ENCODE measurements at places on chromosomes 5 and 9. TPM values are rescaled to one million over a fixed set of nuclear protein-coding genes. Genes with fewer than 3 reads are reported as not detected.
A peak's percentile ranks its signal among the peaks of the same experiment; 100 is the strongest.

DNA sequence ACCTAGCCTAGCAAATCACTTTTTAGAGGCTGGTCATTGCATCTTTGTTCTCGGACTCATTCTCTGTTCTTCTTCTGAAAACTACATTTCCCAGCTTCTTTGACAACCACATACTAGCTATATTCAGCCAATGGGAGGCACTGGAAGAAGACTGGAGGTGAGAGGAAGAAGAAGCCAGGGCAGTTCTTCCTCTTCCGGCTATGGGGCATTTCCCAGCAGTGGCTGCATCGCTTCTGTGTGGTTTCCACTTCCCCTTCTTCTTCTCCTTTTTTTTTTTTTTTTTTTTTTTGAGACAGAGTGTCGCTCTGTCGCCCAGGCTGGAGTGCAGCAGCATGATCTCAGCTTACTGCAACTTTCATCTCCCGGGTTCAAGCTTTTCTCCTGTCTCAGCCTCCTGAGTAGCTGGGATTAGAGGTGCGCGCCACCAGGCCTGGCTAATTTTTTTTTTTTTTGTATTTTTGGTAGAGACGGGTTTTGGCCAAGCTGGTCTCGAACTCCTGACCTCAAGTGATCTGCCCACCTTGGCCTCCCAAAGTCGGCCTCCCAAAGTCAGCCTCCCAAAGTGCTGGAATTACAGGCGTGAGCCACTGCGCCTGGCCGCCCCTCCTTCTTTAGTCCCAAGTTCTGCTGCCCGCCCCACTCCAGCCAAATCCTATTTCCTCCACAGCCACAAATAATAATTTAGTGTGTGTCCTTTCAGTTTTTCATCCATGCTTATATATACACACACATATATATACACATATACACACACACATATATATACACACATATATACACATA, 6.9 kb upstream of the UBAP1 start:
- no peak for DNase-seq

DNA sequence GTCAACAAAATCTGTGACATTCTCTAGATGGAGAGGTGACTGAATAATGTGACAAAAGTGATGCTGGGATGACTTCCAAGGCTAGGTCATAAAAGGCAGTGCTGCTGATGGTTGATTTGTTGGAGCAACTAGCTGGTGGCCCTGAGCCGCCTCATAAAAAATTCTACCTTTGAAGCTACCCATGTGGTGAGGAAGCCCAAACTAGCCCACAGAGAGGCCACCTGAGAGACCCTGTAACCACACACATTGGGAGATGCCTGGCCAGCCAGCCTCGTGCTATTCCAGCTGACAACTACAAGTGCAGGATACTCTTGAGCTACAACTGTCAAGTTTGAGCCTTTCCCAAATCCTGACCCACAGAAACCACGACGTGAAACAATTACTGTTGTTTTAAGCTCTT, 22.7 kb downstream of the CLTA start:
- no peak for DNase-seq

WNK2 gene
- total RNA-seq = 0.26 TPM

GRCh38 chr9:16033253-16033652, 480.4 kb downstream of the CCDC171 start:
- DNase-seq = no peak

GRCh38 chr9:110874963-110875674, 163.2 kb downstream of the LPAR1 start:
- DNase-seq = peak; percentile 11

SLC46A2 gene
- total RNA-seq = not detected

GLRA1 gene
- total RNA-seq = not detected

DNA sequence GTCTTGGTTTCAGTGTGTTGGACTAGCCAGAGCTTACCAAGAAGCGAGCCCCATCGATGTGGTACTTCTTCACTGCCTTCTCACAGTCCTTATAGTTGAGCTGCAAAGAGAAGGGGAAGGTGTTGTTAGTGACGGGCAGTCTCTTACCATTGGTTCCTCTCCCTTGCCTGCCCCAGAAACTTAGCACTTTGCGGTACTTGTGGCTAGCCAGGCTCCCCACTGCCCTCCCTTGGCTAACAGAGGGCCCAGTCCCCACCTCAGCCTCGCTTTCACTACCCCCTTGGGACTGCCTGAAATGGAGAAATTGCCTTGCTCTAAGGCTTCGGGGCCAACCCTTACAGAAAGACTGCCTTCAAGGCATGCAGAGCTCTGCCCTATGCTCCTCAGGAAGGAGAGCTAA, 4.3 kb downstream of the LCP2 start:
- DNase-seq = peak; percentile 53

BOD1 gene
- 29.6 TPM for total RNA-seq

GCNT4 gene
- 14.7 TPM for total RNA-seq

GRCh38 chr9:132806723-132807421, 71.2 kb downstream of the AK8 start:
- DNase-seq = no peak

DNA sequence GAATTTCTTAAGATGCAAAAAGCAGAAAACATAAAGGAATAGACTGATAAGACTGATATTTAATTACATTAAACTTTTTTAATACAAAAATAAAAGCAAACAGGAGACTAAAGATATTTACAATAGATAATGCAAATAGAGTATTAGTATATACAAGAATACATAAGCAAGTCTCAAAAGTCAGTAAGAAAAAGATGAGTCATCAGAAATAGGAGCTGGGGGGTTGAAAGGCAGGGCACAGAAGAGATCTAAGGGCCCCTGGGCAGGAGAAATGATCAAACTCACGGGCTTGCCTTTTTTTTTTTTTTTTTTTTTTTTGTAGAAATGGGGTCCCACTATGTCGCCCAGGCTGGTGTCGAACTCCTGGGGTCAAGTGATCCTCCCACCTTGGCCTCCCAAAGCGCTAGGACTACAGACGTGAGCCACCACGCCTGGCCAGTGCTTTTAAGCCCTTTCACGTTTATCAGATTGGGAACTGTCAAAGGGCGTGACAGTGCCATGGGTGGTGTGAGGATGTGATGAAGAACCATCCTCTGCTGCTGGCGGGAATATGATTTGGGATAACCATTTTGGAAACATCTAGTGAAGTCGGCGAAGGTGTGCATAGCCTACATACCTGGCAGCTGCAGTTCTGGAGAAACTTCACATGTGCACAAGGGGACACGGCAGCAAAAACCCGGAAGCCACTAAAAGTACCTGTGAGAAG, 126.1 kb downstream of the CACNA1B start:
- no peak for DNase-seq

GRCh38 chr9:109574061-109574882, 76.2 kb upstream of the PTPN3 start:
- no peak for DNase-seq

- no peak for DNase-seq
Measured at GRCh38 chr9:131722255-131722654, 17.6 kb downstream of the RAPGEF1 start.

DNA sequence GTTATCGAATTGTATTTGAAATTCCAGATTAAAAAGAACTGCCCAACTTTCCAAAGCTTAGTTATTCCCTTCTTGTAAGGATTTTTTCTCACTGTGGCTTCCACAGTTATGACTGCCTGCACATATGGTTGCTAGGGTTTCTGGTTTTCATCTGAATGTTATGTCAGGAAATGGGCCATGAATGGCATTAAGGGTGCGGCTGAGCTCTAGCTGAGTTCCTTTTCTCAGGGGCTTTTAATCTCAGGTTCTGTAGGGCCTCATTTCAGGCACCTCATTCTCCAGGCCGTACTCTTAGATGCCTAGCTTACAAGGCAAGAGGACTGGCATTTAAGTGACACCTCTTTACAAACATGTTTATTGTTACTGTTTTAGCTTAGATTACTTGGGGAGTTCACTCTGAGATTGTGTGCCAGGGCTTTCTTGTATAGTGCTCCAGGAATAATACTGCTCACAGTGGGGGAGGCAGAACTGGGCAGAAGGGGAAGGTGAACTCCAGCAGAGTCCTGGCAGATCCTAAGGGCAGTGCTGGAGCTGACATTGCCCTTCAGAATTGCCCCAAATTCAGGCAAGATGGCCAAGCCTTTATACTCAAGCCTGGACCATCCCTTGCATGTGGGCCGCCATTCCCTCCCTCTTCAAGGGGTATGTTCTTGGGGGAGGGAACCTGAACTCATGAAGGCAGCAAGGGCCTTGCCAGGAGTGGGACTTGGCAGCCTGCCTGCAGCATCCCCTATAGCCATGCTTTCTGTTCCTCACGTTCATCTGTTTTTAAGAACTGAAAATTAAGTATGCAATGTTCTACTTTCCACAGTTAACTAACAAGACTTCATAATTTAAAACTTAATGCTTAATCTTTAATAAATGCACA, 111.5 kb downstream of the KDM4C start:
- no peak for DNase-seq

DNA sequence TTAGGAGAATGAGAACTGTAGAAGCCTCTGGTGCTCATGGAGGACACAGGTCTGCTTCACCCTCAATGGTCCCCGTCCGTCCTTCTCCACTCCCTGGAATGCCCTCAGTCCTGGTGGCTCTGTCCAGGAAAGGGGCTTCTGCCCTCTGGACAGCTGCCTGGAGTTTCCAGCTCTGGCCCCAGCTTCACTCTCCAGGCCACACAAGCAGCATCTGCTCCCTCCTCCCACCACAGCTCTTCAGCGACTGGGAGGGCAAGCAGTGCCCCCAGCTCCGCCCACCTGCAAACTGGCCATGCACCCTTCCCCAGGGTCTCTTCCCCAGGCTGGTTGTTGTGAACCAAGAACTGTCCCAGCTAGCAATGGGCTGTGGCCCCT, 4.7 kb downstream of the SARDH start:
- DNase-seq = no peak

EQTN gene
- total RNA-seq = not detected

- DNase-seq = no peak
Measured at GRCh38 chr5:17910318-17910717, 276.1 kb downstream of the TAF11L14 start.

GRCh38 chr5:7983433-7983832, 114.5 kb downstream of the MTRR start:
- DNase-seq = no peak

DNA sequence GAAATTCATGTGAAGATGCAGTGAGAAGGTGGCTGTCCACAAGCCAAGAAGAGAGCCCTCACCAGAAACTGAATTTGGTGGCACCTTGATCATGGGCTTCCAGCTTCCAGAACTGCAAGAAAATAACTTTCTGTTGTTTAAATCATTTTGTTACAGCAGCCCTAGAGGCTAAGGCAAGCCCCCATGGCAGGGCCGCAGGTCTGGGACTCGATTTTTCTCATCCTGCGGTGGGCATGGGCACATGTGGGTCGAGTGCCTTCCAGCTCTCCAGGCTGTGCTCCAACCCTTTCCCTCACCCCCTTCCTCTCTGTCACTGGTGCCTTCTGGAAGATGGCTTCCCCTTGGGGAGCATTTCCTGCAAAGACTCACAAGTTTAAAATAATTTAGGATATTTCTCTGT, 40.7 kb downstream of the AHRR start:
- no peak for DNase-seq

- no peak for DNase-seq
Measured at GRCh38 chr9:89553451-89554010, 51.3 kb upstream of the GADD45G start.

SLIT3 gene
- total RNA-seq = not detected

- no peak for DNase-seq
Measured at GRCh38 chr5:67377631-67378030, 181.0 kb upstream of the CD180 start.

GRCh38 chr9:70517926-70518610, 103.6 kb upstream of the KLF9 start:
- DNase-seq = no peak

IRGM gene
- total RNA-seq = 3.3 TPM

GRCh38 chr9:133351908-133352634, 4.1 kb downstream of the RPL7A start:
- DNase-seq = no peak

PPP3R2 gene
- total RNA-seq = not detected

SEMA5A gene
- 5.1 TPM for total RNA-seq

DNA sequence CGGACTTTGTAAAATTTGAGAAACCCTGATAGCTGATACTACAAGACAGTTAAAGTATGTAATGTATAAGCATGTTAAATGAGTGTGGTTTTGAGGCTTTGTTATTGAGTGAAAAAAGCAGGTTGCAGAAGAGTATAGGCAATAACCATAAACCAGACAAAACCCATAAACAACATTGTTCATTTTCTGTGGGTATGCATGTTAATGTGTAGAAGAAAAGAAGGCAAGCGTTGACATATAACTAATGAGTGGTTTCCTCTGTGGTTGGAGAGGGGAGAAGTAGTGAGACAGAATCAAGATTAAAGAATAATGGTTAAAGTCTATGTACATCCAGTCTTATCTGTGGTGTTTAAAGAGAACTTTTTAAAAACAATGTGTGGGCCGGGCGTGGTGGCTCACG, 26.2 kb downstream of the RAD23B start:
- no peak for DNase-seq

DNM1 gene
- 0.95 TPM for total RNA-seq

DNA sequence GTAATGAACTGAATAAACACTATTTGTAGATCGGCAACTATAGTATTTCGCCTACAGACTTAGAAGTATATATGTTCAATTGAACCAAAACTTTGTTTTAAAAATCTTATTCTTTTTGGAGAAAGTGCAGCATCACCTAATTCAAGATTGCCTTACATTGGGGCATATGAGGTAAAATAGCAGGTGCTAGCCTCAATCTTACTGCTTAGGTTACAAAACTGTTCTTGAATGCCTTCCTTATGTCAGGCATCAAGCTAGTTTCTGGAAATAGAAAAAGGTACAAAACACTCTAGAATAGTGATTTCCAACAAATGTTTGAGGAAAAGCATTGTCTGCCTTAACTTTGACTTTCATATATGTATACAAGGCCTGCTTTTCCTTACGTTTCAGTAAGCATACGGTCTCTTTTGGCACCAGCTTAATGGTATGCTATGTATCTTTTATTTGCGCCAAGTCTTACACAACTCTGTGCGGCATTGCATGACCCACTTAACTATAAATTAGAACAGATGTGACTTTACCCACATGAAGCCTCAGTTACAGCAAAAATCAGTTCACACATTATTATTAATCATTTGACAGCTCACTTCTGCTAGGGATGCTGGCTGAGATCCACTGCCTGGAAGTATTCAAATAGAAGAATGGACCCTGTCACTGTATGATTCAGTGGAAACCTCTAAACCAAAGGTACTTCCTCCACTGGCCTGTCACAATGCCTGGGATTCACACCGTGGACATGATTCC, 174.1 kb downstream of the PRELID2 start:
- no peak for DNase-seq

All from T-cell (primary cell).